ENCODE measurements at places on chromosomes 12 and 14.

GRCh38 chr14:95363468-95363954 lies 43.8 kb upstream of the CLMN start:
- no peak for DNase-seq

GRCh38 chr14:50533241-50533705 lies 904 bp upstream of the MAP4K5 start:
- no peak for DNase-seq

DNA sequence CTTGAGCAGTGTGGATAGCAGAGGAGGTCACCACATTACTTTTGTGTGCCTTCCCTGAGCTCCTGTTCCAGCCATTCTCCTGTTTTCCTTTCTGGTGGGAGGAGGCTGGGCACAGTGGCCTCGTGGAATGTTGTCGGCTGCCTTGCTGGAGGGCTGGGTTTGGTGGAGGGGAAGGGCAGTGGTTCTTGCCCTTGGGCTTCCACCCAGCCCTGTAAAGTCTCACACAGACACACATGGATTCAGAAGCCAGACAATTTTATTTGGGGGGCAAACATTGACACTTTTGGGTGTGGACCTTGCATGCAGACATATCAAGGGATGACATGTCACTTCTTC lies 866 bp downstream of the NPFF start:
- DNase-seq, result no peak

DNA sequence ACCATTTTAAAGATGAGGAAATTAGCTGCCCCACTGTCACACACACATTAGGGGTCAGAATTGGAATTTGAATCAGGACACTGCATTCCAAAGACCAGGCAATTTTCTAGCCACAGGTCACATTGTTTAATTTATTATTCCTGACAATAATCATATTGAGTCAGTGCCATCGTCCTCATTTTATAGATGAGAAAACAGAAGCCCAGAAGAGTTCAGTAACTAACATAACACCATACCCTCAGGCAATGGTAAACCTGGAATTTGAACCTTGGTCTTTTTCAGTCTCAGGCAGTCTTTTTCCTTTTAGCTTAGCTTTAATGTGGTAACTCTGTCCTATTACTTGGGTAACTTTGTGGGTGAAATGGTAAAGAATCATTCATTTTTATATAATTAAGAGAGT lies 330.3 kb upstream of the SYT1 start:
- no peak for DNase-seq

DNA sequence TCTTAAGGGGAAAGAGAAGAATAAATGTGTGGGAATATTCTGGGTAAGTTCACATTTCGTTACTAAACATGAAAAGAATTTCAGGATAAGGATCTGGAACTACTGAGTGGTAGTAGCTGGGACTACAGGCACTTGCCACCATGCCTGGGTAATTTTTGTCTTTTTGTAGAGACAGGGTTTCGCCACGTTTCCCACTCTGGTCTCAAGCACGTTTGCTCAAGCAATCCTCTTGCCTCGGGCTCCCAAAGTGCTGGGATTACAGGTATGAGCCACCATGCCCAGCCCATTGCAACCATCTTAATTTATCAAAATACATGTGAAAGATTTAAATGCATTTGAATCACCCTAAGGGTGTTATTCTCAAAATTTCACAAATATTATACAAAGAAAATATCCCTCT lies 26.4 kb downstream of the ITPR2 start:
- DNase-seq, result no peak

- no peak for DNase-seq
Measured at GRCh38 chr12:133038118-133038709, 905 bp downstream of the ZNF84 start.

DNA sequence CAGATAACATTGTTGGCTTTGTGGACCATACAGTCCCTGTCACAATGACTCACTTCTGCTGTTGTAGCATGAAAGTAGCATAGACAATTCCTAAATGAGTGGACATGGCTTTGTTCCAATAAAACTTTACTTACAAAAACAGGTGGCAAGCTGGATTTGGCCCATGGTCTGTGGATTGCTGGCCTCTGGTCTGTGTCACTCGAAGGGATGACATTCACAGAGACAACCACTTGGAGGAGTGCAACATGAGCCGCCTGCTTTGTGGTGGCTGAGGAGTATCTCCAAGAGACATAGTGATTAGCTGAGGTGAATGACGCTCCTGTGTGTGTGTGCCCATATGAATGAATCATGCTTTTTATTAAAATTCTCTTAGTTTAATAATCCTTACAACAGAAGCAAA lies 81.3 kb upstream of the NRXN3 start:
- no peak for DNase-seq

GRCh38 chr12:125329239-125330102 lies 264.2 kb downstream of the AACS start:
- no peak for DNase-seq

DNA sequence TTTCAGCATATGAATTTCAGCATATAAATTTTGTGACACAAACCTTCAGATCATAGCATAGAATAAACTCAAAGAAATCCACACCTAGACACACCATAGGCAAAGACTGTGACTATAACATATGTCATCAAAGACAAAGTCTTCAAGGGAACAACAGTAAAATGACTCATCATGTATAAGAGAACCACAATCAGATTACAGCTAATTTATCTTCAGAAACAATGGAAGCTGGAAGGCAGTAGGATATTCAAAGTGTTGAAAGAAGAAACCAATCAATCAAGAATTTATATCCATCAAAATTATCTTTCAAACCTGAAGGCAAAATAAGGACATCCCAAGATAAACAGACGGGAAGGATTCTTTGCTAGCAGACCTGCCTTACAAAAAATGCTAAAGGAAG lies 29.0 kb downstream of the DLK1 start:
- DNase-seq, result no peak

DNA sequence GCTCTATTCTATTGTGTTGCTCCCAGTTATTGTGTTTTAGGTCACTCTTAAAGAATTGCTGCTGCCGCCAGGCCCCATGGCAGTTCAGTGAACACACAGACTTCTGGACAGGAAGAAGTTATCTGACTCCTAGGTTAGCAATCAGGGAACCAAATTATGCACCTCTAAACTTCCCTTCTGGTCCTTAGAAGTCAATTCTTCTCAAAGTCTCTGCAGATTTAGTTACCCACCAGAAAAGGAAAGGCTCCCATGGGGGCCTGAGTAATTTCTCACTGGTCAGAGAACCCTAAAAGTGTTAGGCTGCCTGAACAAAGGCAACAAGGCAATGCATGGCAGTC lies 10.0 kb downstream of the EMP1 start:
- DNase-seq, result no peak
